ENCODE measurements at places on chromosomes 11 and 22.

DNA sequence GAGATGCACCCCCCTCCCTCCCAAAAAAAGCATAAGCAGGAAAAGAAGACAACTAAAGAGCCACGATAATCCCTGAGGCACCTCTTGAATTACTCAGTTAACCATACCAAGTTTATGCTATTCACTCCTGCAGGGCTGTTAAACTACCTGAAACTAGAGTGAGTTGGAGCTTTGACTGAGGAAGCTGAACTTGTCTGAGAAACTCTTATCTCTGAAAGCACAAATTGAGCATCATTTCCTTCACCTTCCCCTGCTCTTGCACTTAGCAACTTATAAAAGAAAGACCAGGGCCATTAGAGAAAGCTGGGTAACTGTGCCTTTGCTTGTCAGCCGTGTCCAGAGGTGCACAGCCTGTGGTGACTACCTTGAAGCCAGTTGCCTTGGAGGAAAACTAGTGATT lies 745.6 kb downstream of the NELL1 start:
- DNase-seq, result no peak

- DNase-seq, result no peak
These were observed 8.2 kb downstream of the C11orf21 start for GRCh38 chr11:2293531-2293971.

GRCh38 chr22:22535662-22536061 lies 15.6 kb upstream of the ZNF280A start:
- DNase-seq, result no peak

- no peak for DNase-seq
These were observed 13.8 kb downstream of the OR5B21 start for GRCh38 chr11:58494101-58494500.

DNA sequence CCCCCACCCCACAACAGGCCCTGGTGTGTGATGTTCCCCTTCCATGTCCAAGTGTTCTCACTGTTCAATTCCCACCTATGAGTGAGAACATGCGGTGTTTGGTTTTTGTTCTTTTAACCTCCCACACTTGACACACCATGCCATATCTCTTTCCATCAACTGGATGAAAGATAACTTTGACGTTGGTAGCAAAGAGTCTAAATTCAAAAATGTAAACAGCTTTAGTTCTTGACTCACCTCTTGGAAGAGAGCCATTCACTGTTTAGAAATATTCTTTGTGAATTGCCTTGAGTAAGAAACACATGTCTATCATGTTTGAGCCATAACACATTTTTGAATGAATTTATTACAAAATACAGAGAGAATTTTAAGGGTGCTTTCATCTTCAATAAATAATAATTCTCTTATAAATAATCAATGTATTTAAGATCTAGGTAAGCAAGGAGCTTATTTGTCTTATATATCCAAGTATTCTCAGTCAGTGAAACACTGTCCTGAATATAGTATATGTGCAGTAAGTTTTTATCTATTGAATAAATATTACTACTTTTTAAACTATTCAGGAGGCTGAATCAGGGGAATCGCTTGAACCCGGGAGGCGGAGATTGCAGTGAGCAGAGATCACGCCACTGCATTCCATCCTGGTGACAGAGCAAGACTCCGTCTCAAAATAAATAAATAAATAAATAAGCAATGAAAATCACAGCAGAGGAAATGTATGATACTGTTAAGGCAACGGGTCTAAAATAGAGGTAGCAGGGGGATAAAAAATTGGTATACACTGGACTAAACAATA lies 6.7 kb downstream of the CARD18 start:
- DNase-seq, result no peak

DNA sequence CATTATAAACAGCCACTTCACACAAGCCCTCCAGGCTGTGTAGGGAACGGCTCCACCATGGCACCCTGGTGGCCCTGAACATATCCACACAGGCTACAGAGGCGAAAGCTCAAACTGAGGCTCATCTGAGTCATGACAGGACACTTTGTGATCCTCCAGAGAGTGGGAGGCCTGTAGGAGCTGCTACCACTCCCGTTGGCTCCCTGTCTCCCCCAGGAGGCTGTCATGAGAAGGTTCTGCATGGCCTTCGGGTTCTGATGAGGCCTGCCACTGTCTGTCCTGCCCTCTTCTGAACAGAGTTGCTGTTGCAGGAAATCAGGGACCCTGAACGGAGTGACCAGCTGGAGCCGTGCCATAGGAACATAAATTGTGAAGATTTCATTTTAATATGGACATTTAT lies 23.8 kb upstream of the ALDH3B2 start:
- DNase-seq, result no peak

GRCh38 chr11:15629690-15630321 lies 515.1 kb downstream of the INSC start:
- no peak for DNase-seq

- peak; percentile 7 for DNase-seq
These were observed 22.0 kb upstream of the CTSC start for GRCh38 chr11:88359541-88359940.

GRCh38 chr11:100619484-100619883 lies 67.6 kb upstream of the ARHGAP42 start:
- DNase-seq, result no peak

DNA sequence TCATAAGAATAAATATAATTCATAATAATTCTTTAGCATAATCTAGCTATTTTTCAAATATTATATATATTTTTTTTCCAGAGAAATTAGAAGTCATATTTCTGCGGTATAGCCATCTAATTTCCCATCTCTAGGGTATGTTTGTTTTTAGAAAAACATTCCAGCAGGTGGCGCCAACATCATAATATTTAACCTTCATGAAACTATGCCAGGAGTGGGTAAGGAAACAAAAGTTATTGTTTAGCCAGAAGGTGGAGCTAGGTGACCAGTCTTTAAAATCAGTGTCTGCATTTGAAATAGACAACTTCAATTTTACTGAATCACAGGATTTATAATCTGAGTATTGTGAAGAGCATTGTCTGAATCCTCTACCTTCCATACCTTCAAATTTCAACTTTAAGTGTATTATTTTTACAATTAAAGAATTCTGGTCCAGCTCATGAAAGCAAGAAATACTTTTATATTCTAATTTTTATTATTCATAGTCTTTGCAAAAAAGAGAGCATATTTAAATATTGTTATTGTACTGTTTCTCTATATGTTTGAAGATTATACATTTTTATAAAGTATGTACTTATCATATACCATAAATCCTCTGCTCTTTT lies 15.7 kb upstream of the CCDC179 start:
- peak; percentile 61 for DNase-seq

- no peak for DNase-seq
These were observed 6.2 kb upstream of the YPEL1 start for GRCh38 chr22:21741790-21742189.

- DNase-seq, result no peak
These were observed 27.5 kb upstream of the PLAAT3 start for GRCh38 chr11:63641727-63642126.
